ENCODE measurements at places on chromosomes 5 and 9.

- no peak for DNase-seq
Measured at GRCh38 chr9:75046725-75047345, 18.7 kb upstream of the CARNMT1 start.

GRCh38 chr5:95178046-95178651 lies 106.7 kb downstream of the MCTP1 start:
- DNase-seq, result no peak

DNA sequence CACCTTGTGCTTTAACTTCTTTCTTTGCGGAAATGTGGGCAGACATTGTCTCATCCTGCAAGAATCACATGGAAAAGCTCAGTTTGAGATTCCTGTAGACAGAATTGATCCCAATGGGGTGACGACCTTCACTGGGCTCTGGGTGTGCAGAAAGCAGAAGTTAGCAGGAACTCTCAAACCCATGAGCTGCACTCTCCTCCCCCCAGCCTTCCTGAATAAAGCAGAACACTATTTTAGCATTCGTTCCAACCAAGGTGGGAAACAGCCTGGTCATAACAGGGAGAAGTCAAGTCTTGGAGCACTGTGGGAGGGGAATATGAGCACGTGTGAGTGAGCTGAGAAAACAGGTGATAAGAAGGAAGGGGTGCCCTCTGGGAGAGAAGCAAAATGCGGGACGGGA lies 87.4 kb upstream of the FER start:
- DNase-seq, result no peak

DNA sequence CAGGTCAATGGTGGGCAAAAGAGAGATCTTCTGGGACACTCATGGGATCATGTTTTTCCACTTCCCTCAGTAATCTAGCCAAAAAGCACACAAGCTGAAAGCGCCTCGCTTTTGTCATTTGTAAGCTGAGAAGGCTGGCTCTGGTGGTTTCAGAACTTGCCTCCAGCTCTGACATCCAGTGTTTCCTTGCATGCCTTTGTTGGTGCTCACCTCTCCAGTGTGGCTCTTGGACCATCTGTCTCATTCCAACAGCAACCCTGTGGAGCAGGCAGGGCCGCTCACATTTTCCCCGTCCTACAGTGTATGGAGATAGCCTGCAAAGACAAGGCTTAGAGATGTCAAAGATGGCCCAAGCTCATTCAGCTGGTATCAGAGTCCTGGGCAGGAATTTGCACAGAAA lies 160.8 kb upstream of the KLF4 start:
- no peak for DNase-seq

DNA sequence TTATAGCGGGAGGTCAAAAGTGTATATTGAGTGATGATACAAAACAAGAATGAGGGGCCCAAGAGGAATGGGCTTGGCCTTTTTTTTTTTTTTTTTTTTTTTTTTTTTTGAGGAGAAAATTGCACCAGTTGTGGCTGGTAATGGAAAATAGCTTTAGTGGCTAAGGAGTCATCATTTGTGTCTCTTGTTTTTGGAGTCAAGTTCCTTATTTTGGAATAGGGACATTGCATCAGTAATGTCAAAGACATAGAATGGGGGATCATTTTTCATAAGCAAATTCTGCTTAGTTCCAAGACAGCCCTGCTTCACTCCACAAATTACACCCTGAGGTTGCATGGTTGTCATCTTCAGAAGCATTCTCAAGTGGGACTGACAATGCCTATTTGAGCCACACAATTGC lies 137.4 kb downstream of the STK32A start:
- DNase-seq, result no peak

- DNase-seq, result no peak
Measured at GRCh38 chr5:111509119-111509518, 3.2 kb downstream of the STARD4 start.

GRCh38 chr5:110361471-110361870 lies 365.0 kb downstream of the TMEM232 start:
- no peak for DNase-seq

GRCh38 chr5:136295914-136296313 lies 69.4 kb downstream of the TRPC7 start:
- no peak for DNase-seq

DNA sequence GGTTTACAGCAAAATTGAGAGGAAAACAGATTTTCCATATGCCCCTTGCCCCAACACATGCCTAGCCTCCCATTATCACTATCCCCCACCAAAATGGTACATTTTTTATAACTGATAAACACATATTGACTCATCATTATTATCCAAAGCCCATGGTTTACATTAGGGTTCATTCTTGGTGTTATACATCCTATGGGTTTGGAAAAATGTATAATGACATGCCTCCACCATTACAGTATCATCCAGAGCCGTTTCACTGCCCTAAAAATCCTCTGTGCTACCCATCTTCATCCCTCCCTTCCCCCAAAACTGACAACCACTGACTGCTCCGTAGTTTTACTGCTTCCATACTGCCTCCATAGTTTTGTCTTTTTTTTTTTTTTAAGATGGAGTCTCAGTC lies 111.1 kb downstream of the ACTL7B start:
- no peak for DNase-seq

DNA sequence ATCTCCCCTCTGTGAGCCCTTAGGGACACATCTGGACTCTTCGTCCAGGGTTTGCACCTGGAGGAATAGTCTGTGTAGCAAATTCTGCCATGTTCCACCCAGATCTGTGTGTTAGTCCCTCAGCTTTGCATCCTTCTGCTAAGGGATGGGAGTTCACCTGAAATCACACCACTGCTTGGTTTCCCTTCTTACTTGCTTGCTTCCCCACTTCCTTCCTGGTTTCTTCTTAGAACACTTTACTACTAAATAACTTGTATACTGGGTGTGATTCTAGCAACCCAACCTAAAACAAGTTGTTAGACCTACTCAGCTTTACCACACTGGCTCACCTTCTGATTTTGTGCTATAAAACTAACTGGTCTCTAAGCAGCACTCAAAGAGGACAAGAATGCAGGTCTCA lies 202.6 kb upstream of the MAP3K1 start:
- DNase-seq, result no peak

DNA sequence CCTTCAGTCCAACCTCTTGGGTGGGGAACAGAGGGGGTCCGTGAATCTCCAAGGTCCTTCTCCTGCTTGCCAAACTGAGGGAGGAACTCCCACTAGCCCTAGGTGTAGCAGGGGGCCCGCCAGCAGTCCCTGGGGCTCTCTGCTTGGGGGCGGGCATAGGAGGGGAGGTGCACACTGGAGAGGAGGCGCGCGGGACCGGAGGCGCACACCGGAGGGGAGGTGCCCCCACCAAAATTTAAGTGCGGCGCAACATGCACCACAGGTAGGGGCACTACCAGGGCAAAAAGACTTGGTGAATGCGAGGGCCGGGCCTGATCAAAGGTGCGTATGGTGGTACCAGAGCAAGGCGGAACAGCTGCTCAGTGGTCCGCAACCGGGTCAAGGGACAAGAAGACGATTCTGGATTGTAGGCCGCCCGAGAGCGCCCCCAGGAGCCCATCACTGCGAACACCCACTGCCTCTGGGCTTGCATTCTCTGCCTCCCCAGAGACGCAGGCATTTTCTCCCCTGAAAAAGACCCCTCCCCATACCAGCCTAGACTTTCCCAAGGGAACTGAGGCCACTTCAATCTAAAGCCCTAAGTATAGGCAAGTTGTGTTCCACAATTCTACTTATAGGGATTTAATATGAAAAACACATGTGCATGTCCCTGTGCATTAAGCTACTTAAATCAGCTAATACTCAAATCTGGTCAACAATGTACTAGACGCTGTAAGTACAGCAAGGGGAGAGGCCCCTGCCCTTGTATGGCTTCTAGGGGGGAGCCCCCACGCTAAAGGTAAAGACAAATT lies 50.6 kb downstream of the TGFBI start:
- DNase-seq, result no peak

DNA sequence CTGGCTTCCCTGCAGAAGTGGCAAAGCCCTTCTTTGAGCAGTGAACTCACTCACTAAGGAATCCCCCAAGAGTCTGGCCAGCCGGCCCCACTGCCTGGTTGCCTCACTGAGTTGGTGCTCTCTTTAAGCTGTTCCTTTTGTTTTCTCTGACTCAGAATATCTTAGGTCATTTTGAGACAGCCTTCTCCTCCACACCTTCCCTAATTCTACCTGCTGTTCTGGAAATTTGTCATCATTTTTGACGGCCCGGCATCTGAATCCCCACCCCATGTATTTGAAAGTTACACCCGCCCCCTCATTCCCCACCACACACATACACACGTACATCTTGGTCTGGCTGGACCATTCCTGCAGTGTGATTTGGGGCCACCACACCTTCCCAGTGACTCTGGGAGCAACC lies 41.8 kb downstream of the FGF1 start:
- no peak for DNase-seq

GRCh38 chr5:42583322-42583721 lies 160.1 kb downstream of the GHR start:
- no peak for DNase-seq

- no peak for DNase-seq
Measured at GRCh38 chr9:118652258-118652657, 717.0 kb downstream of the BRINP1 start.

DNA sequence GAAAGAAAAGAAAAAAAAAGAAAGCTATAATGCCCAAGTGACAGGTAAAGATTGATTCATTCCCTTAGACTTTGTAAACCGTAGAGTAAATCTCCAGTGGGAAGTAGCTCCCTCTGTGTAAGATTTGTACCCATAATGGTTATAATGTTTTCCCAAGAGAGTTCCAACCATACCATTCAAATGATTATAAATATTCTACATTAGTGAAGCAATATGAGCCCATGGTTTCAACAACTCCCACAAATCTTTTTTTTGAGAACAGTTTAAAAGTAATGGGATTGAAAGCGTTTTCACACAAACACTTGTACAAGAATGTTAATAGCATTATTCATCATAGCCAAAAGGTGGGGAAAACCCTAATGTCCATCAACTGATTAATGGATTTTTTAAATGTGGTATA lies 58.0 kb downstream of the GRAMD2B start:
- DNase-seq, result no peak

DNA sequence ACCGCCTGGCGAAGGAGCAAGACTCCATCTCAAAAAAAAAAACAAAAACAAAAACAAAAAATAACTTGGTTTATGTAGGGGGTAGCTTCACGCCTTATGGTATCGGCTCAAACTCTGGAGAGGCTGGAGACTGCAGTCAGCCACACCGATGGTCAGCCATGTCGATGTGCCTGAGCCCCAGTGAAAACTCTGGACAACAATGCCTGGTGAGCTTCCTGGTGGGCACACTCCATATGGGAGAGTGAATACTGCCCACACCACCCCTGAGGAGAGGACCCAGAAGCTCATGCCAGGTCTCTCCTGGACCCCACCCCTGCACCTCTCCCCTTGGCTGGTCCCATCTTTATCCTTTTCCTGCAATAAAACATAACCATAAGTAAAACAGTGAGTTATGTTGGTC lies 19.6 kb downstream of the IPPK start:
- DNase-seq, result no peak

GRCh38 chr9:109192732-109193361 lies 25.8 kb upstream of the FRRS1L start:
- DNase-seq, result no peak

GRCh38 chr9:80554301-80554700 lies 982.5 kb downstream of the TLE4 start:
- no peak for DNase-seq

- no peak for DNase-seq
Measured at GRCh38 chr5:65288657-65289056, 193.1 kb downstream of the ADAMTS6 start.

DNA sequence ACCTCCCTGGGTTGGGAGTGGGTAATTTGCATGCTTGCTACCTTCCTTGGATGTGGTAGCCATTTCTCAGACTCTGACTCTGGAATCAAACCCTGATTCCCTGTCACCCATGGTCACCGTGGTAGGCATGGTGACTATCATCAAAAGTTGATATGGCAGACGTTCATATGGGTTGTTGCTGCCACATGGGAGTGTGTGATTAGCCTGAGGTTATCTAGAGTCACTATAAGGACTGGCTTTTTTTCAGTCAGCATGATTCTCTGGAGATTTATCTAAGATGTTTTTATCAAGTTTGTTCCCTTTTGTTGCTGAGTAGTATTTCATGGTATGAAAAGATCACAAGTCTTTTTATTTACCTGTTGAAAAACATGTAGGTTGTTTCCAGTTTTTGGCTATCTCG lies 7.0 kb downstream of the RCL1 start:
- no peak for DNase-seq

DNA sequence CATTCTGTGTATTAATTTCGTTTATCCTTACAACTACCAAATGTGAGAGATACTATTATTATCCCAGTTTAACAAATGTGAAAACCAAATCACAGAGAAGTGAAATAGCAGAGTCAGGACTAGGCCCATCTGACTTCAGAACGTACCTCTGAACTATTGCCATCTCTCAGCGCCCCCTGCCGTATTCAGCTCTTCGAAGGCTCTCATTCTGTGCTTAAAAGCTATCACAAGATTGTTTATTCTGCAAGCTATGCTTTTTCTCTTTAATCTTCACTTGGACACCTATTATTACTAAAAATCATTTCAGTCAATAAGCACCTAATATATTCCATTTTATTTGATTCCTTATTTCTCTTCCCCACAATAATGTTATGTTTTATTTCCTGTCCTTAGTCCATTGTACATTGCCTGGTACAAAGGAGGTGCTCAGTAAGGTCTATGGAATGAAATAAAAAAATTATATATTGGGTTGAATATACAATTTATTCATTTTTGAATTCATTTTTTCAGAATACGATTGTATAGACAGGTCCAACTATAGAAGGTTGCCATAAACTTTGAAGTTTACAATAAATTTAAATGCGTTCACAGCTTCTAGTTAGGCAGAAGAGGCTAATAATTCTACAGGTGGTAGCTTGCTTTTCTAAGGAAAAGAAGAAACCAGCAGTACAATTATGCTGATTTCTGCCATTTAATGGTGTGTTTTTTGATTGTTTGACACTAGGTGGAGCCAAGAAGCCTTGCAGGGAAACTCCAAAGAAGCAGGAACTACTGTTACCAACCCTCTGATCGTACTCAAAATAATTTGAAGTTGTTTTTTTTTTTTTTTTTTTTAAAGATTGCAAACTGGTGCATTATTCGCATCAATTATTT lies 202.2 kb upstream of the DMRTA1 start:
- DNase-seq, result no peak

DNA sequence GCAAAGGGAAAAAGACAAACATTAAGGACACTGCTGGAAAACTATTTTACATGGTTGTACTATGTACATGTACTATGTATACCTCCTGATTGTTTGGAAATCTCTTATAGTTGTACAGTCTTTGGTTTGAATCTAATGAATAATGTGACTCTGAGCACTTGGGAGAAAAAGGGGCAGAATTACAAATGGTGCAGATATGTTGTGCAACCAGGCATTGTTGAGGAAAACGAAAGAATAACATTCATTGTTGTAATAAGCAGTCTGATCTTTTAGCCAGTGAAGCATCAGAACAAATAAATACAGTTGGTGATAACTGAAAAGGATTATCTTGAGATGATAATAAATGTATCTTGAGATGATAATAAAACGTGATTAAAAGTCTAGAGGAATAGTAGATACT lies 87.2 kb downstream of the CSNK1G3 start:
- no peak for DNase-seq

All from activated T-helper 1 cell treated with anti-CD3 and anti-CD28 coated beads, Interleukin-2, amount 50 U/mL, for 16 hours (primary cell).